Naive B cell (primary cell): ENCODE measurements at places on chromosomes 6 and 20.

- DNase-seq = no peak
These were observed 30.9 kb downstream of the ITPR3 start for GRCh38 chr6:33652002-33652401.

DNA sequence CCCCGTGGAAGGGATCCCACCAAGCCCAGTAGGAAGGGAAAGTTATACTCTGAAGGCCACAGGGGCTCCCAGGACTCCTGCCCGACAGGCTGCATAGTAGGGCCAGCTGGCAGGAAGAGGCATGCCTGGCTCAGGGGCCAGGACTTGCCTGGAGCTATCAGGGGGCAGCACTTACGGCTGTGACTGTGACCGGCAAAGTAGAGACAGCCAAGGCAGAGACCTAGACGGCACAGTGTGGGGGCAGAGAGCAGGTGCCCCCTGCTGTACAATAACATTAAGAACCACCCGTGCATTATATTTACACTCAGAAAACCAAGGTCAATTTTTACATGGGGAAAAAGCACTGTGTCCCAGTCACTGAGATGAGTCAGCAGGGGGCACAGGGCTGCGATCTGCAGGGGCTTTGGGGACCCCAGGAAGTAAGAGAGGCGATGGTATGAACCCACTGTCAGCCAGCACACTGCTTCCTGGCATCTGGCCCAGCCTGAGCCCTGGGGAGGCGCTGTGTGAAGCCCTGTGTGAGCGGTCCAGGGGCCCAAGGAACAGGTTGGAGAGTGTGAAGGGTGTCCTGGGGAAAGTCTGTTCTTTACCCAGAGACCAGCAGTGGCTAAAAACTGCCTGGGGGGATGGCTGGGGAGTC lies 9.9 kb downstream of the CCDC167 start:
- DNase-seq = no peak

GRCh38 chr20:8948442-8949020 lies 120.4 kb upstream of the PLCB4 start:
- DNase-seq = no peak

DNA sequence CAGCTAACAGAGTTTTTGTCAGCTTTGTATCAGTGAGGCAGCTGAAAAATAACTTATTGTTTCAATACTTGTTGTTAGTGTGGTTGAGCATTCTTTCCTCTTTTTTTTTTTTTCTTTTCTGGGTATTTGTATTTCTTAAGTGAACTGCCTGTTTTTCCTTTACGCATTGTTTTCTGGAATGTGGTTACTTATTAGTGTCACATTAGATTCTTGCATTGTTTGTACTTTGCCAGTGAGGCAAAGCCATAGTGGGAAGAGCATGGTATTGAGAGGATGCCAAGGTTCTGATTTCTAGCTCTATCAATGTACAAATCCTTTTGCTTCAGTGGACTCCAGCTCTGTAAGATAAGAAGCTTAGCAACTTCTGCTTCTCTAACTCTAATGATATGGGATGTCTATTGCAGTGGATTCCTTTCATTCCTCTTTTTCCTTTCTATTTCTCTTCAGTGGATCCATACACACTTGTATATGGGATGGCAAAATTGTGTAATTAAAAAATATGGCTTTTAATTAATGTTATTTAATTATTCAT lies 3.9 kb downstream of the CDKAL1 start:
- no peak for DNase-seq

GRCh38 chr20:2866236-2866635 lies 7.0 kb upstream of the PTPRA start:
- DNase-seq = no peak

DNA sequence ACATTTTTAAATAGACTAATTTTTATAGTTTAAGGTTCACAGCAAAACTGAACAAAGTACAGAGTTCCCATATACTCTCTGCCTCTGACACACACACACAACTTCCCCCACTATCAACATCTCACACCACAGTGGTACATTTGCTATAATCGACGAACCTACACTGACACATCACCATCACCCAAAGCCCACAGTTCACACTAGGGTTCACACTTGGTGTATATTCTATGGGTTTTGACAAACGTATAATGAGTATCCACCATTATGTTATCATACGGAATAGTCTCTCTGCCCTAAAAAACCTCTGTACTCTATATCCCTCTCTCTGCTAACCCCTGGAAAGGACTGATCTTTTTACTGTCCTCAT lies 15.6 kb downstream of the TMEM30A start:
- DNase-seq = no peak

- no peak for DNase-seq
These were observed 9.2 kb upstream of the HLA-DOB start for GRCh38 chr6:32825966-32826365.

- no peak for DNase-seq
These were observed 276.5 kb downstream of the CDKAL1 start for GRCh38 chr6:20810727-20811108.

GRCh38 chr20:59646487-59646886 lies 42.1 kb downstream of the PHACTR3 start:
- DNase-seq = no peak

DNA sequence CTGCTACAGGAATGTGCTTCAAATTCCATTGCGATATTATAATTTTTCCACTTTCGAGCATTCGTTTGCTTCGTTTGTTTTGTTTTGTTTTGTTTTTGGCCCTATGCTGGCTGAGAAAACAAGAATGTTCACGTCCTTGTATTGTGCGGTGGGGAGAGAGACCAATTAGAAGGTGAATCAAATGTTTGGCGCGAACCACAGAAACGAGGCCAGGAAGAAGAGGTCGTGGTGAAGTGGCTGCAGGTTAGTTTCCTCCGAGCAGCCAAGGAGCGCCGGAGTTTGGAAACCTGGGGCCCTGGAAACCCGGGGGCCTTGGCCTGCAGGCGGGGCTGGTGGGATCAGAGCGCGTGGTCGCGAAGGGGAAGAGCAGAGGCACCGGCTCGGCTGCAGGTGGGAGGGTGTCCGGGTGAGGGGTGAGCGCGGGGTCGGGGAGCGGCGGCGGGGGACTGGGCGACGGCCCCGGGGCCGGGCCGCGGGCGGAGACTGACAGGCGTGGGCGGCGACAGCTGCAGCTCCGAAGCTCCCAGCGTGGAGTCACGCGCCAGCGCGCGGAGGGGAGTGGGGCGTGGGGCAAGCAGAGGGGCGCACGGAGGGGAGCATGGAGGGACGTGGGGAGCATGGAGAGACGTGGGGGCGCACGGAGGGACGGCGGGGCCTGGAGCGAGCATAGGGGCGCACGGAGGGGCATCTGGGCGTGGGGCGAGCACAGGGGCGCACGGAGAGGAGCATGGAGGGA lies 141.5 kb upstream of the PDE10A start:
- no peak for DNase-seq
